ENCODE measurements at places on chromosomes 2 and 18. TPM values are rescaled to one million over a fixed set of nuclear protein-coding genes. Genes with fewer than 3 reads are reported as not detected.

GRCh38 chr18:27750014-27750413, 426.9 kb downstream of the CDH2 start:
- H3K27ac ChIP-seq: no peak overlapping the region
- no peaks in the 10 kb centered on the region for H3K4me1 ChIP-seq
- no peaks in the 10 kb centered on the region for H3K27me3 ChIP-seq

- H3K4me3 ChIP-seq: peak overlapping the region; percentile 90
- peaks cover 50% of the 10 kb centered on the region for H3K4me1 ChIP-seq
- peaks cover 58% of the 10 kb centered on the region for H3K36me3 ChIP-seq
- DNase-seq: peak; percentile 55
- H3K27ac ChIP-seq: peak overlapping the region; percentile 96
Observed at GRCh38 chr2:55232863-55233657, 572 bp downstream of the RPS27A start.

GRCh38 chr2:17471979-17472378, 46.3 kb downstream of the RAD51AP2 start:
- no peaks in the 10 kb centered on the region for H3K4me1 ChIP-seq
- DNase-seq: no peak
- no peaks in the 10 kb centered on the region for H3K27me3 ChIP-seq
- H3K36me3 ChIP-seq: peaks cover 4% of the 10 kb centered on the region

DNA sequence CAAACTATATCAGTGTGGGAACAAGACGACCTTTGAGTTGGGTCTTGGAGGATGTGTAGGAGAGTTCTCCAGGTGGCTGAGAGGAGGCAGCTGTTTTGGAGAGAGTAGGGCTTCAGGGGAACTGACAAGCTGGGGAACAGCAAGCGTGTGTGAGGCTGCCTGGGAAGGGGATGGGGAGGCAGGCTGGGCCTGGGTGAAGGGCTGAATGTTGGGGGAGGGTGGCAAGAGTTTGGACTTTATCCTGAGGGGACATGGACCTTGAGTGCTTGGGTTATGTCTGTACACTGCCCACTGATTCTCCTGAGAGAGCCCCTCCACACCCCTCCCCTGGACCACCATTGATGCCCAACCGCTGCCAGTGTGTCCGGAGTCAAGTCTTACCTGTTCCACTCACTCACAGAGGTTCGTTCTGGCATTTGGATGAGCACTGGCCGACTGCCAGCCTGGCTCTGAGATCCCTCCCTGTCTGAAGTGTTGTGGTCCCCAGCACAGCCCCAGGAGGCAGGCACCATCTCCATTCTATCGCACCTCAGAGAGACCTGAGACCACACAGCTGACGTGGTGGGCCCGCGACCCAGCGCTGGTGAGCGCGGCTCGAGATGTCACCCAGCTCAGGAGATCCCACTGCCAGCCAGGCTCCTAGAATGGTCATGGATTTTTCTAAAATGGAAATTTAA, 59.5 kb downstream of the DCDC2C start:
- H3K4me3 ChIP-seq: no peak overlapping the region
- DNase-seq: no peak
- H3K27me3 ChIP-seq: peaks cover 4% of the 10 kb centered on the region
- H3K36me3 ChIP-seq: no peaks in the 10 kb centered on the region
- no peaks in the 10 kb centered on the region for H3K4me1 ChIP-seq
- no peak overlapping the region for H3K27ac ChIP-seq

DNA sequence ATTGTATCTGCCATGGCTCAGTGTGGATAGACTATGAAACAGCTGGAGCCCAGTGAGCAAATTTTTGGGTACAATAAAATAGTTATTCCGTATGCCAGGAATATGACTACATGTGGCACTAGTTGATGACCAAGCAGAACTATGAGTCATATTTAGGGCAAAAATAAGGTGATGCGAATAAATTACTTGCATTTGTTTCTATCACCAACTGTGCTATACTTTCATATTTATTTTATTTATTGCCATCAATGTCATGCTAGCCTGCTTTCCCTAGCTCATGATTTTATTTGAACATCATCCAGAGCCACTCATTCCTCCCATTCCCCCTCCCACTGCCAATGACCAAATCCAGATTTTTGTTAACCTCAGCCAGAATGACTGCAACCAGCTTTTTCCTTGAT, 13.3 kb upstream of the FAP start:
- peaks cover 10% of the 10 kb centered on the region for H3K4me1 ChIP-seq
- H3K27ac ChIP-seq: no peak overlapping the region
- no peaks in the 10 kb centered on the region for H3K36me3 ChIP-seq
- peaks cover 6% of the 10 kb centered on the region for H3K27me3 ChIP-seq

- H3K27me3 ChIP-seq: peaks cover 2% of the 10 kb centered on the region
- H3K36me3 ChIP-seq: no peaks in the 10 kb centered on the region
- no peak for DNase-seq
- no peak overlapping the region for H3K4me3 ChIP-seq
Observed at GRCh38 chr2:86360776-86361175, 23.4 kb upstream of the REEP1 start.

DNA sequence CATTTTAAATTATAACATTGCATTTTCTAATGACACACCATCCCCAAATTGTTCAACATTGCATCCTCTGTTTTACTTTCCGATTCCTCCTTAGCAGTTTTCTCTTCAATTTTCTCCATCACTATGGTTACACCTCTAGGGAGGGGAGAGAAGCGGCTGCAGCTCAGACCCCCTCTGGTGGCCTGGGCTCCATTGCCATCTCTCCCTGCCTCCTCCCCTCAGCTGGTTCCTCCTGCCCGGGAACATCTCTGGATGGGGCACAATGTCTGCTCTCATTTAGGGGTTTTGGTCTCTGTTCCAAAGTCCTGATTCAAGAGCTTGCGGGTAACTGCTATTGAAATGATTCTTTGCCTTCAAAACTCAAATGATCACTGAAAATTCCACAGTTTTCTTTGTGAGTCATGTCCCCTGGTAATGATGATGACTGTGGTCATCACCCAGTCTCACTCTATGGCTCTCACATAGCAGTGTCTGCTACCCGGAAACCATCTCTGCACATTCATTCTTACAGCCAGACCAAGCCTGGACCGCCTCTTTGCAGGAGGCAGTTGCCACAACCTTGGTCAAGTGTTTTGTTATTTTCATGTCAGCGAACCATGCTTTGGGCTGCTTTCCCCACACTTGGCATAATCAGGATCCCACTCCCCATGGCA, 263.9 kb downstream of the ALPK2 start:
- H3K4me1 ChIP-seq: peaks cover 3% of the 10 kb centered on the region
- no peaks in the 10 kb centered on the region for H3K36me3 ChIP-seq

DNA sequence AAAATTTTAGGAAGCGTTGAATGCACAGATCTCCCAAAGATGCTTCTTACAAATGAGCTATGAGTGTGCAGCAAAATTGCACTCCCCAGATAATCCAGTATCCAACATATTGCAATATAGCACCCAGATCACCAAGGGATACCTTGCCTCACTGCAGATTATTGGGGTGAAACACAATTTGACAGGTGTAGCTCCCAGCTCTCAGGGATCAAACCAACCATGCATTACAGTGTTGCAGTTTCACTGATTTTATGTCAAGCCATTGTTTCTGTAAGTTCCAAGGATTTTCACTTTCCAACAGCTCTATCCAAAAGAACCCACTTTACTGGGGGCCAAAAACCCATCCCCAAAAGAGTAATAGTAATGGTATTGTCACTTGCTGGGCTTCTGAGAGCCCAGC, 10.8 kb upstream of the PRLH start:
- H3K4me1 ChIP-seq: peaks cover 12% of the 10 kb centered on the region
- H3K27ac ChIP-seq: no peak overlapping the region
- H3K4me3 ChIP-seq: no peak overlapping the region
- DNase-seq: no peak
- H3K27me3 ChIP-seq: peaks cover 10% of the 10 kb centered on the region

DNA sequence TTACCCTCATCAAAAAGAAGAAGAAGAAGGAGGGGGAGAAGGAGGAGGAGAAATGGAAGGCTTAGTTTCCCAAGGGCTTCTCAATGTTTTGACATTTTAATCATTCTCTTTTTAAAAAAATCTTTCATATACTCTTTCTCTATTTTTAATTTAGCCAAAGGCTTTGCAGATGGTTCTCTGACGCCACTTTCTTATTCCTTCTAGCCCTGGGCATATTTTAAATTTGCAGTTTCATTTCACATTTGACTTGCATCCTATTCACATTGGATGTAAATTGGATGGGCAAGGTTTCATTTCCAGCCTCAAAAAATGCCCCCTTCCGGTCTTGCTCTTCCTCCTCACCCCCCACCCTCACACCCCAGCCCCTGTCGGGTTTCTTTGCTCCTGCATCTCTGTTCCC, 29.8 kb downstream of the MAL start:
- peaks cover 23% of the 10 kb centered on the region for H3K36me3 ChIP-seq
- no peak overlapping the region for H3K4me3 ChIP-seq
- peak overlapping the region; percentile 80 for H3K27ac ChIP-seq
- DNase-seq: no peak
- no peaks in the 10 kb centered on the region for H3K27me3 ChIP-seq
- H3K4me1 ChIP-seq: peaks cover 59% of the 10 kb centered on the region

- H3K4me1 ChIP-seq: peaks cover 6% of the 10 kb centered on the region
- no peak overlapping the region for H3K4me3 ChIP-seq
- H3K27ac ChIP-seq: no peak overlapping the region
- DNase-seq: no peak
- no peaks in the 10 kb centered on the region for H3K27me3 ChIP-seq
Observed at GRCh38 chr2:239596253-239596652, 195.4 kb upstream of the HDAC4 start.

GRCh38 chr18:71115261-71115660, 826.4 kb downstream of the SOCS6 start:
- H3K27me3 ChIP-seq: no peaks in the 10 kb centered on the region
- H3K36me3 ChIP-seq: no peaks in the 10 kb centered on the region
- no peaks in the 10 kb centered on the region for H3K4me1 ChIP-seq
- H3K27ac ChIP-seq: no peak overlapping the region
- H3K4me3 ChIP-seq: no peak overlapping the region
- no peak for DNase-seq

DNA sequence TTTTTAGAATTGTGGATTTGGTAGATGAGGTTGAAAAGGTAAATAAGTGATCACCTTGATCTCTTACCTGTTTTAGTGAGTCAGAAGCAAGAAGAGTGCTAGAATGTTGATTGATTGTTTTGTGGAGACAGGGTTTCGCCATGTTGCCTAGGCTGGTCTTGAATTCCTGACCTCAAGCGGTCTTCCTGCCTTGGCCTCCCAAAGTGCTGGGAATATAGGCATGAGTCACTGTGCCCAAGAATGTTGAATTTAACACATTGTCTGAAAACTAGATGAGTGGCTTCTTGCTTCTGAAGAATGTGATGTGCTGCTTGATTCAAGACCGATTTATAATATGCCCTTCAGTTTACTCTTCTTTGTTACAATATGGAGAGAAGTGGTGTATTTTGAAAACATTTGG, 121.3 kb downstream of the FMNL2 start:
- H3K4me3 ChIP-seq: no peak overlapping the region
- H3K4me1 ChIP-seq: no peaks in the 10 kb centered on the region
- no peak overlapping the region for H3K27ac ChIP-seq
- H3K27me3 ChIP-seq: peaks cover 5% of the 10 kb centered on the region
- H3K36me3 ChIP-seq: no peaks in the 10 kb centered on the region

GRCh38 chr18:52781113-52781512, 441.1 kb downstream of the DCC start:
- no peak for DNase-seq
- H3K36me3 ChIP-seq: no peaks in the 10 kb centered on the region
- no peaks in the 10 kb centered on the region for H3K4me1 ChIP-seq
- no peaks in the 10 kb centered on the region for H3K27me3 ChIP-seq

GRCh38 chr2:235643680-235644511, 150.1 kb downstream of the AGAP1 start:
- no peaks in the 10 kb centered on the region for H3K36me3 ChIP-seq
- no peaks in the 10 kb centered on the region for H3K4me1 ChIP-seq
- peaks cover 2% of the 10 kb centered on the region for H3K27me3 ChIP-seq

DNA sequence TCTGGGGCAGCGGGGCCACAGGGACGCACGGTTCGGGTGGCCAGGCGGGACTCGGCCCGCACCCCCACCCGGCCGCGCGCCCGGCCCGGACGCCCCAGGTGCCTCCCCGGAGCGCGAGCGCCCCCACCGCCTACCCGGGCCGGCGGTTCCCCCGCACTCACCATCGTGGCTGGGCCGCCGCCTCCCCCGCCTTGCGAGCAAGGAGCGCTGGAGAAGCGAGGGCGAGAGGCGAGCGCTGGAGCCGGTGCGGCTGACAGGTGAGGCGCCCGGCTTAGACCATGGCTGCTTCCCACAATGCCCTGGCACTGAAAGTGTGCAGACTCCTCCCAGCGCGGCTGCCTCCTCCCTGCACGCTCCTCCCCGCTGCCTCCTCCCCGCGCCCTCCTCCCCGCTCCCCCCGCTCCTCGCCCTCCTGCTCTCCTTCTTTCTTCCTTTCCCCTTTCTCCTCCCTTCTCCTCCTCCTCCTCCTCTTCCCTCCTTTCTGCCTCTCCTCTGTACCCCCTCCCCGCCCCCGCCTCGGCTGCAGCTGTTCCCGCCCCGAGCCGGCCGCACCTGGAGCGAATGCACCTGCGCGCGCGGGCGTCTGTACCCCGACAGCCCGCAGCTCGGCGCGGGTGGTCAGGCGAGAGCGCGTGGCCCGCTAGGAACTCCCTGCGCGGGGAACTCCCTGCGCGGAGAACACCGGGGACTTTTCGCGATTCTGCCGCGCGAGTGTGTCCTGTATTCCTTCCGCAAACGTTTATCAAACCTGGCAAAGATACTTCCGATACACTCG, at the start of gene AP1S3:
AP1S3 (minus strand) TSS at position 296 of the 775 bp plus-strand sequence; CDS start at position 164, 132 bp downstream.
- peak within 1 kb of the TSS; percentile 93 for H3K4me3 ChIP-seq
- H3K4me1 ChIP-seq: peaks cover 14% of the 10 kb centered on the region
- peak within 1 kb of the TSS; percentile 71 for H3K27ac ChIP-seq
- peak; percentile 79 for DNase-seq

DNA sequence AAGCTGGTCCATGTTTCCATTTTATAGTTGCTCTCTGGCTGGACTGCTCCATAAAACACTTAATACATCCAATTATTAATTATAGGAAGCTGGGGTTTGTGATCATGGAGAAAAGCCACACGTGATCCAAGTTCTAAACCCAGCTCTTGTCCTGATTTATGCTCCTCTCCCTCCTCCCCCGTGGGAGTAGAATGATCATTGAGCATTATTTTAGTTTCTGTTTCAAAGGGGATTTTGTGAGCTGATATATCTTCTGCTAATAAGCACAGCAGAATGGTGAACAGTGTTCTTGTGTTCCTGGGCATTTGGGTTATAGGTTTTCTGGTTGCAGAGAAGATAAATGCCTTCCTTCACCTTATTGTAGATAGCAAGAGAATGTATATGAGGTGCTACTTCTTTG, 135.7 kb upstream of the TMEM200C start:
- H3K27ac ChIP-seq: no peak overlapping the region
- no peak for DNase-seq
- H3K4me1 ChIP-seq: no peaks in the 10 kb centered on the region
- H3K27me3 ChIP-seq: no peaks in the 10 kb centered on the region
- H3K36me3 ChIP-seq: no peaks in the 10 kb centered on the region

- no peak for DNase-seq
- H3K4me1 ChIP-seq: no peaks in the 10 kb centered on the region
- no peak overlapping the region for H3K4me3 ChIP-seq
- H3K27ac ChIP-seq: no peak overlapping the region
Observed at GRCh38 chr2:167954495-167954894, 292.9 kb downstream of the STK39 start.

- no peaks in the 10 kb centered on the region for H3K36me3 ChIP-seq
- peaks cover 28% of the 10 kb centered on the region for H3K4me1 ChIP-seq
- H3K27ac ChIP-seq: no peak within 1 kb of the TSS
- DNase-seq: peak; percentile 69
- peaks cover 48% of the 10 kb centered on the region for H3K27me3 ChIP-seq
Observed at GRCh38 chr2:23384551-23385343, at the start of gene KLHL29. Gene KLHL29, plus strand, starts transcription at chr2:23385179. Its CDS starts 177,018 bp downstream, at chr2:23562197.

The POTEJ gene
- total RNA-seq: not detected

The TTC31 gene
- 21.9 TPM for total RNA-seq

The SPEG gene
- 2.3 TPM for total RNA-seq

The CDC42EP3 gene
- 22.6 TPM for total RNA-seq

The ELOA2 gene
- total RNA-seq: not detected

The TUBB8B gene
- not detected for total RNA-seq

The CYP27C1 gene
- not detected for total RNA-seq

The KCNIP3 gene
- not detected for total RNA-seq

The PRKAG3 gene
- total RNA-seq: not detected

The RNASEH1 gene
- 23.4 TPM for total RNA-seq

The IL36G gene
- not detected for total RNA-seq

The SERPINB12 gene
- not detected for total RNA-seq

The IL36RN gene
- not detected for total RNA-seq

Measured in activated CD8-positive, alpha-beta T cell treated with anti-CD3 and anti-CD28 coated beads for 36 hours (primary cell).